ENCODE measurements at places on chromosomes 4 and X.

- DNase-seq = no peak
These were observed 46.2 kb downstream of the CASK start for GRCh38 chrX:41877167-41877566.

GRCh38 chrX:79065696-79066095 lies 78.8 kb upstream of the GPR174 start:
- no peak for DNase-seq

DNA sequence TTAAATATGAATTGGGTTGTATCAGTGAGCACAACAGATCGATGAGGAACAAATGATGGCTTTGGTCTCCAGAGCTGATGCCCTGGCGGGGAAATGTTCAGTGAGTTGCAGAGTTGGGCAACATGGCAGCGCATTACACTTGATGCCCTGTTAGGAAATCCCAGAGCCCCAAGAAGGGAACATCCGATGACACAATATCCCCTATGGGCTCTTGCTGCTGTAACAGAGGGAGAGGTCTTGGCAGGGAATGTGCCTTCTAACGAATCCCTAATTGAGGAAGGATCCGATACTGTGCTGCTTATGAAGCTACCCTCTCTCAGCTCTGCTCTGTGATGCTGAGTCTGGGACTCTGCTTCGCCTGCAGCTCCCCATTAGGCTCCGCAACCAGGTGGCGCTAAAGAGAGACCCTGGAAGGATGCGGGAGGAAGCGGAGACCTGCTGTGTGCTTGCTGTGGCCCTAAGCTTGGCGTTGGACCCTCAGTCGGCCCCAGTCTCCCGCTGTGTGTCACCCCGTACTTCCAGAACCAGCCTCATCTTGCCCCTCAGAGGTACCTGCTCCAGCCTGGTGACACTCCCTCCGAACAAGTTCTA lies 38.9 kb downstream of the PDHA1 start:
- no peak for DNase-seq

DNA sequence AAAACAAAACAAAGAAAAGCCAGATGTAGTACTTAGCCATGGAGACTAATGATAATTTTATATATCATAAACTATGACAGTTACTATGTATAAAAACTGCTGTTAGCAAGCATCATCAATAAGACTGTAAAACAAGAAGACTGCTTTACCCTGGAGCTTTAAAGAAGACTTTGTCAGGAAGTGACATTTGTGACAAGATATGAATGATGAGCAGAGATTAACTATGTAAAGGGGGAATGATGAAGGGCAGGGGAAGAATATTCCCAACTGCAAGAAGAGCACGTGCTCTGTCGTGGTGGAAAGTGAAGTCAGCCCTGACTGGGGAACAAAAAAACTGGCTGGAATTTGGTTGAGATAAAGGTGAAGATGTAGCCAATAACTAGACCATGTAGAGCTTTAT lies 617.1 kb upstream of the AMOT start:
- no peak for DNase-seq

DNA sequence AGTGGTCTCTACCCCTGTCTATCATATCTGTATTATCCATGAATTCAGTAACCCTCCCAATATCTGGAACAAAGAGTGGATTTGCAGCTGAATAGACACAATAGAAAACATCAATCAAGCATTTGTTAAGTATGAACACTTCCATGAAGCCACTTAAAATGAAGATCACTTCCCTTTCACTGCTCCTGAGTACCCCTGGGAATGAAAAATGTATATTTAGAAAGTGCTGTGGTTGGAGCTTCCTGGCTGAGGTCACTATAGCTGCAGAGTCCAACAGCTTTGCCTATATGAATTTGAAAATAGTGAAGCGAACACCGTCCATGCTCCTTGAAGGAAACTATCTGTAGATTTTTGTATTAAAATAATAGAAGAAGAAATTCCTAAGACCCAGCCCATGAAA lies 227.0 kb downstream of the DTHD1 start:
- DNase-seq = no peak

All from suprapubic skin (tissue), 4 donors.